ENCODE measurements at places on chromosomes 11 and 22.

GRCh38 chr11:34626393-34626792 is 5.5 kb downstream of the EHF start:
- DNase-seq, result no peak

- no peak for DNase-seq
Observed at GRCh38 chr11:2743427-2744110, 43.8 kb upstream of the KCNQ1OT1 start.

- no peak for DNase-seq
Observed at GRCh38 chr11:8251616-8252295, 11.9 kb downstream of the LMO1 start.

- no peak for DNase-seq
Observed at GRCh38 chr11:94141511-94142307, 13.1 kb downstream of the PANX1 start.

DNA sequence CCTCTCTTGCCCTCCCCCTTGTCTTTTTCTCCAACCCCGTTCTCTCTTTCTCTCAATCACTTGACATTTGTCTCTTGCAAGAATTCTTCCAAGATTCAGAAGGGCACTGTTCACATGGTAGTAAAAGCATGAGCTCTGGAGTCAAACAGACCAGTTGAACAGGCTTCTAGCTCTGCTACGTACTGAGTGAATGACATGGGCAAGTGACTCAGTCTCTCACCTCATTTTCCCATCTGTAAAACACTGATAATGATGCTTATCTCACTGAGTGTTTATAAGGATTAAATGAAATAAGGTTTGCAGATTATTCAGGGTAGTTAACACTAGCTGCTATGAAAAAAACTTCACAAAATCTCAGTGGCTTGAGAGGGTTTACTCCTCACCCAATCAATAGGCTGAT is 5.9 kb upstream of the IL10RA start:
- DNase-seq, result no peak

DNA sequence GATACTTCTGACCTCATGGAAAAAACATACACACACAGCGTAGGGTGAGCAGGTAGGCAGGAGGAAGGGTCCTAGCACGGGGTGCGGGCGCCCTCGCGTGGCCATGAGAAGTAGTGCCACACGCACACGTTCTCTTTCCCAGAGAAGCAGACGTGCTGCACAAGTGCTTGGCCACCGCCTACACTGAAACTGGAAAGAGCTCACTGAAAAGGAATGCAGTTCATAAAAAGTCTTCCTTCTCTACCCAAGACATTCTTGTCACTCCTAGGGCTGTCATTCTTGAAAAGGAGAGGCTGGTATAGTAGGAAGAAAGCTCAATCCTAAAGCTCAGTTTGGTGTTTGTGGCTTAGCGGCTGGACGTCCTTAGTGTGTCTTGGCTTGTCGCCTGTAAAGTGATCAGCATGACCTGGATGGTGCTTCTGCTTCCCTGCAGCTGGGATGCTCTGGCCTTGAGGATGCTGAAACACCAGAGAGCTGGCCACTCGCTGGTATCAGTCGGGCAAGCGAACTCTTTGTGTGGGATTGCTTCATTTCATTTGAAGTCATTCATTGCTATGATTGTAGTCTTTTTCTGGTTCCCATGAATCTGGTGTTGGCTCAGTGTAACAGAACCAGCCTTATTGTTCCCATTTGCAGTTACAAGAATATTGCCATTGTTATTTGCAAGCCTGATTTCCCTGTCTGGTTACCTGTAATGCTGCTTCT is 303.8 kb downstream of the NTM start:
- no peak for DNase-seq

All from CD4-positive, CD25-positive, alpha-beta regulatory T cell (primary cell).